ENCODE measurements at places on chromosomes 1 and 21.

GRCh38 chr1:171420810-171421209, 64.5 kb upstream of the PRRC2C start:
- no peak for DNase-seq

DNA sequence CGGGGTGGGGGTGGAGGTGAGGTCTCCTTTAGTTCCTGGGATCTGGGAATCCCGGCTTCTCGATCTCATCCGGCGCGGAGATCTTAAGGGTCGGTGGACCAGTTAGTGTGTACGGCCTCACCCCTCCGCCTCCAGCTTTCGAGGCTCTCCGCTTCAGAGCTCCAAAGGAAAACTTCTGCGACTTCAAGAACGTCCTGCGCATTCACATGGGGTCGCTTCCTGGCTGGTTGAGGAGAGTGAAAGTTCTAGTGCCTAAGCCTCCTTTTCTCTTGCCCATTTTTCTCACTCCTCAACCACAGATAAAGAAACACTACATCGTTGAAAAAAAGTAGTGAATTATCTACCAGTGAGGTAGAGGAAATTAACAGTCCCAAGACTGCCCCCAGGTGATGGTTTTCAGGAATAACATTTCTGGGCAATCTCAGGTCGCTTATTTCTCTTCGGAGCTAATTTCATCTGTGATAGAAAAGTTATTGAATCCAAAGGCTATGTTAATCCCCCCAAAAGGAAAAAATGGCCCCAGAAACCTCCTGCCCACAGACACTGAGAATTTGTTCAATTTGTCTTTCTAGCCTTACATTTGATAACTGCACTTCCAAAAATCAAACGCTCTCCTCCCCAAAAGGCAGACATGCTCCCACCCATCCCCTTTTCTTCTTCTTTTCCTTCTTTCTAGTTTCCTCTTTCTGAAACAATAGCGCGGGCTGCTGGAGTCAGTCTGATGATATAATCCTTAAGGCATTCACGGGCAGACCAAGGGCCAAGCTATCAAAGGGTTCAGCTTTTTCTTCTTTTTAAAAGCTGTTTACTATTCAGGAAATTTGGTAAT, 20.6 kb upstream of the TBX15 start:
- DNase-seq: peak; percentile 37

- no peak for DNase-seq
Observed at GRCh38 chr1:234235434-234235881, 137.8 kb upstream of the COA6 start.

- DNase-seq: no peak
Observed at GRCh38 chr1:246020211-246020954, 486.7 kb downstream of the SMYD3 start.

DNA sequence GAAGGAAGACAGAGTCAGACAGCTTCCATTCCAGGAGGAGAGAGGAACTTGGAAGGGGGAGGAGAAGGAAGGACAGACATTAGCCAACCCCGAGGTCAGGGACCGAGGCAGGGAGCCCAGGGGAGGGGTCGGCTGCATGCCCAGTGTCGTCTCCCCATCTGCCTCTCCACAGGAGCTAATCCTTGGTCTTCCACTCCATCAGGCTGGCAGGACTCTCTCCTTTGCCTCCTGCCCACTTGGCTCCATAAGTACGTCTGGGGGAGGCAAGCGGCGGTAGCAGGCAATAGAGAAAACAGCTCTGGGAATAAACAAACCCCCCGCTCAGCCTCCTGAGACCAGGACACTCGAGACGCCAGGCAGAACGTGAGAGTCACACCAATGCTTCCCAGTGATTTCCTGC, 71.3 kb downstream of the GRIK3 start:
- no peak for DNase-seq

- DNase-seq: no peak
Observed at GRCh38 chr1:23081376-23081775, 62.1 kb downstream of the KDM1A start.

GRCh38 chr1:198773523-198773922, 134.7 kb downstream of the PTPRC start:
- no peak for DNase-seq

DNA sequence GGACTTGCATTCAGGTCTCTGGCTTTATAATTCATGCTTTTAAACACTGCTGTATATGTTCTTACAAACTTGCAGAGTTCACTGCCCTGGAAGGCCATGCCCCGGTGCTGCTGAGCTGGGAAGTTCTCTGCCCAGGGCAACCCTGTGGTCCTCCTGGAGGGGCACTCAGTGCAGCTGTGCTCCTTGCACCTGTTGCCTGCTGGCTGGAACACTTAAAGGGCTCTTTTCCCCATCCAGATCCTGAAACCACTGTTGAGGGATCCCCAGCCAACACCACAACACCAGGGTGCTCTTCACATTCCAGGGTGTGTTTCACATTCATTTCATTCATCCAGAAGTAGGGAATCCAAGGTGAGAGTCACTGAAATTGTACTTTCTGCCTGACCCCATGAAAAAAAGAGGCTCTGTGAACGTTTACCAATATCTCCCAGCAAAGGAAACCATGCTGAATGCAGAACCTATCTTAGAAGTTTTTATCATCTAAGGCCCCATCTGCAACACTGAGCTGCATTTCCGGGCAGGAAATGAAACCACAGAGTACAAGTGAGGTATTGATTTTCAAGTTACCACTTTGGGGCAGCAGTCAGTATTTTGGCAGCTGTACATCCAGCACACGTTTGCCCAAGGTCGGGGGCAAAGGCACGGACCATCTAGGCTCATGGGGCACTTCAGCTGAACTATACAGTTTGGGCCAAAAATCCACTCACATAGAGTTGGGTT, 16.4 kb upstream of the KIAA0040 start:
- DNase-seq: peak; percentile 82

- no peak for DNase-seq
Observed at GRCh38 chr1:187076922-187077321, 248.2 kb downstream of the PLA2G4A start.

GRCh38 chr1:22711071-22711470, 432 bp downstream of the EPHB2 start:
- DNase-seq: no peak

DNA sequence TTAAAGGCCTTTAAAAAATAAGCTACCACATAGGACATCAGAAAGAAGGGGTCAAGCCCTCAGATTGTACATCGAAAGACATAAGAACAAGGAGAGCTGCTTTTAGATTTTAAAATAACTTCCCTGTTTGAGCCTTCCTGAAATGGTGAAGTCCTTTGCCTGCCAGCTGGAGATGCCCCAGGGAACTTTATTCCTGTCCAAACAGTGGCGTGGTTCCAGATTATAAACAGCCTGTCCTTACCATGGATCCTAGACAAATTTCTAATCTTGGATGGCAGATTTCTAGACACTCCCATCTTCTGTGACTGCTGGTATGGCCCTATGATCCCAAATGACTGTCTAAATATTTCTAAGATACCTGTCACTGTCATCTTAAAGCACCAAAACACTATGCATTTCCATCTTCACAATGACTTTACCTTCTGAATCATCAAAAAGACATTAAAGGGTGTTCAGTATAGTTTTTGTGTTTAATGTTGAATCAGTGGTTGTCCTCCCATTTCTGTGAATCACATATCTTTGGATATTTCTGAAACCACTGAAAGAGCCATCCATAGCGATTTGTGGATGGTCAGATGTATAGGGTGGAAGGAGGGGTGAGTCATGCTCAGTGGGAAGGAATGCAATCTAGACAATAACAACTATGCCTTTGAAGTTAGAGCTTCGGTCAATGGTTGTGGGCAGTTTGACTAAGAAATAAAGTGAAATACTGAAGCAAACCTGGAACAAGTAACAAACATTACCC, 23.2 kb downstream of the ILDR2 start:
- DNase-seq: no peak

- no peak for DNase-seq
Observed at GRCh38 chr1:76124196-76124595, 49.6 kb downstream of the ST6GALNAC3 start.

GRCh38 chr1:89692601-89693521, 59.9 kb downstream of the LRRC8C start:
- DNase-seq: no peak

DNA sequence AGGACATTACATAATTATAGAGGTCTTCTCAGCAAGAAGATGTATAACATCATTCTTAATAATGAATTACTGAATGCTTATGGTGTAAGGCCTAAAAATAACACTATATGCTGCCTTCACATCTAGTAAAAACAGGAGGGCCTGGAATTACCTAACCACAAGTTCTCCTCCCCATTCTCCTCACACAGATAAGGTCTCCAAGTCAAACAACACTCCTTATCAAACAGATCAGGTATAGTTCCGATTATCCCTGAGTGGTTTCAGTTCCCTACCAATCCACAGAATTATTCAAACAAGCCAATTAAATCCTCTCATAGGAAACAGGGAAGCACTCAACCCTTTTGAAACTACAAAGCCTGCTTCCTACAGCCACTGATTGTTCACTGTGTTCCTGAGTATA, 4.0 kb upstream of the AGBL4 start:
- no peak for DNase-seq

GRCh38 chr1:108560189-108560873, 431 bp downstream of the EEIG2 start:
- DNase-seq: peak; percentile 32

- no peak for DNase-seq
Observed at GRCh38 chr1:155016231-155016831, 13.7 kb downstream of the ZBTB7B start.

GRCh38 chr21:41821081-41821755, 54.4 kb upstream of the RIPK4 start:
- DNase-seq: no peak

GRCh38 chr1:207268753-207269511, 52.5 kb upstream of the CD55 start:
- DNase-seq: no peak

GRCh38 chr21:33967086-33967571, 51.5 kb upstream of the ATP5PO start:
- no peak for DNase-seq

DNA sequence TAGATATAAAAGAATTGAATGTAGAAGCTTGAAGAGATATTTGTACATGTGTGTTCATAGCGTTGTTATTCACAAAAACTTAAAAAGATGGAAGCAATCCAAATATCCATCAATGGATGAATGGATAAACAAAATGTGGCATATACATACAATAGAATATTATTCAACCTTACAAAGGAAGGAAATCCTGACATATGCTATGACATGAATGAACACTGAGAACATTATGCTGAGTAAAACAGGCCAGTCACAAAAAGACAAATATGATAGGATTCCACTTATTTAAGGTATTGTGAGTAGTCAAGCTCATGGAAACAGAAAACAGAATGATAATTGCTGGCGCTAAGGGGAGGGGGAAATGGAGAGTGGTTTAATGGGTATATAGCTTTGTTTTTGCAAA, 47.0 kb upstream of the DYRK1A start:
- DNase-seq: no peak

GRCh38 chr1:32111789-32112188, 3.9 kb downstream of the KPNA6 start:
- DNase-seq: no peak

DNA sequence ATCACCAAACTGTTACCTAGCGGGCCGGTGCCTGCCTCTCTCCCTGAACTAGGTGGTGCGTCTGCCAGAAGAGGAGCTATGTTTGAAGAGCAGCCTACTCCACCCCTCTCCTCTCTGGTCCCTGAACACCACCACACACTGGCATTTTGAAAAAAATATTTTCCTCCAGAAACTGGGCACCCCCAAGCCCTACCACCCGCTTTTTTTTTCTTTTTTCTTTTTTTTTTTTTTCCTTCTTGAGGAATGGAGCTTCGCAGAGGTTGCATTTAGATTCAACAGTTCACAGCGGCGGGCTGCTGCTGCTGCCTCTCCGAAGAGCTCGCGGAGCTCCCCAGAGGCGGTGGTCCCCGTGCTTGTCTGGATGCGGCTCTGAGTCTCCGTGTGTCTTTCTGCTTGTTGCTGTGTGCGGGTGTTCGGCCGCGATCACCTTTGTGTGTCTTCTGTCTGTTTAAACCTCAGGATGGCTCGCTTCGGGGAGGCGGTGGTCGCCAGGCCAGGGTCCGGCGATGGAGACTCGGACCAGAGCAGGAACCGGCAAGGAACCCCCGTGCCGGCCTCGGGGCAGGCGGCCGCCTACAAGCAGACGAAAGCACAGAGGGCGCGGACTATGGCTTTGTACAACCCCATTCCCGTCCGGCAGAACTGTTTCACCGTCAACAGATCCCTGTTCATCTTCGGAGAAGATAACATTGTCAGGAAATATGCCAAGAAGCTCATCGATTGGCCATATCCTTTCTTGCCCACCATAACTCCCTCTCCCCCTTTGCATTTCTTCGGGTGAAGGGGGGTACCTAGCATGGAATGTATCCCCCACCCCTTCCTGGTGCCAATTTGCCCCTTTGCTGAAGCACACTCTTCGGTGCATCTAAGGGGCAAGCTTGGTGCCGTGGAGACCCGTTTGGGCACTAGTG, at the start of gene CACNA1E:
CACNA1E (plus strand) TSS at position 233 of the 911 bp plus-strand sequence; CDS start at position 461, 228 bp downstream.
- no peak for DNase-seq

DNA sequence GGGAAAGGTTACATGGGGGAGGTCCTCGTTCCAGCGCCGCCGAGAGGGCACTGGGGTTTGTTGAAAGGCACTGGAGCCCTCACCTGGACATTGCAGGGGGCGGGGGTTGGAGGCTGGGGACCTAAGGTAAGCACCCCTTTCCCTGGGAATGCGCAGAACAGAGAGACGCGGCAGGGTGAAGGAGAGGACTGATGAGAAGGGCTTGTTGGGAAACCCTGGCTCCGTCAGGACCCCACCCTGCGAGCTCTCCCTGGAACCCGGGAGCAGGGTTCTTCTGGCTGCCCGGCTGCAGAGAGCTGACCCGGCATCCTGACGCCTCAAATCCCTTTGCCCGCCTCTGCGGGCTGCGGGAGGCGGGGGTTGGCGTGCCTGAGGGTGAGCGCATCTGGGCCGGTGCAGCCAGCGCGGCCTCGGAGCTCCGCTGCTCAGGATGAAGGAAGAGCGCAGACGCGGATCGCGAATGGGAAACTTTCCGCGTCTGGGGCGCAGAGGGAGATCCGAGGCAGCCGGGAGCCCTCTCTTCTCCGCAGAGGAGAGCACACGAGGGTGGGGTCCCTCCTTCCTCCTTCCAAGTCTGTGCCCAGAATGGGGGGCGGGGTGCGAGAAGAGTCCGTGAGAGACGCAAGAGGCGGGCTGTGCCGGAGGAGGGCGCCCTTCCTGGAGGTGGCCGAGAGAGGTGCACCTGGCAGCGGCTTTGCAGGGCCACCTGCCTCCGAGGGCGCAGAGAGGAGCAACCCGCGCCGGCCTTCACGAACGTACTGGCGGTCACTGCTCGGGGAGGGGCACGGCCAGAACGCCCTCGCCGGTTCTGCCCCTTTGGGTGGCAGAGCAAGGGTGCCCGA, 2.4 kb downstream of the IGSF21 start:
- DNase-seq: no peak

- no peak for DNase-seq
Observed at GRCh38 chr1:33424205-33424604, 6.7 kb downstream of the PHC2 start.

DNA sequence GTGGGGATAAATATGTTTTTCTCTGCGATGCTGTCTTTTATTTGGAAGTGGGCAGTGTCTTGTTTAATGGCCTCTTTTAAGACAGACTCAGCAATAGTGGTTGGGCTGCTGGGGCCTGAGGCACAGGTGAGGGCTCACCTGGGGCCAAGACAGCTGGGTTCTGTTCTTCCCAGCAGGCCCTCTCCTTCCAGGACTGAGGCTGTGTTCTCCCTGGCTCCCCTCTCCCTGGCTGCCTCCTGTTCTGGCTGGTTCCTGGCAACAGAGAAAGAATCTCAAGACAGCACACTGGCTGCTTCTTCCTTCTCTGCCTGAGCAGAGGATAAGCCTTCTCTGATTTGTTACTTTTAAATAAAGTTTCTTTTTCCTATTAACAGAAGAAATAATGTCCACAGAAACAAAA, 7.4 kb upstream of the GRHL3 start:
- no peak for DNase-seq

GRCh38 chr1:168627370-168627769, 51.0 kb downstream of the XCL1 start:
- no peak for DNase-seq

- no peak for DNase-seq
Observed at GRCh38 chr1:111801071-111801850, 45.6 kb downstream of the DDX20 start.
